Cardiac muscle cell (in vitro differentiated cells and primary cell): ENCODE measurements at places on chromosomes 11 and 22.
A peak's percentile ranks its signal among the peaks of the same experiment; 100 is the strongest.

DNA sequence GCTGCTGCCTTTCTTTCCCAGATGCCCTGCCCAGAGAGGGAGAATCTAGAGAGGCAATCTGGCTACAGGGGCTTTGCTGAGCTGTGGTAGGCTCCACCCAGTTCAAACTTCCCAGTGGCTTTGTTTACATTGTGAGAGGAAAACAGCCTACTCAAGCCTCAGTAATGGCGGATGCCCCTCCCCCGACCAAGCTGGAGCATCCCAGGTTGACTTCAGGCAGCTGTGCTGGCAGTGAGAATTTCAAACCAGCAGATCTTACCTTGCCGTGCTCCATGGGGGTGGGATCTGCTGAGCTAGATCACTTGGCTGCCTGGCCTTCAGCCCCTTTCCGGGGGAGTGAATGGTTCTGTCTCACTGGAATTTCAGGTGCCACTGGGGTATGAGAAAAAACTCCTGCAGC is 12.2 kb downstream of the BDNF start:
- no peak for DNase-seq

GRCh38 chr11:74532501-74533246 is 39.1 kb upstream of the LIPT2 start:
- no peak for DNase-seq

DNA sequence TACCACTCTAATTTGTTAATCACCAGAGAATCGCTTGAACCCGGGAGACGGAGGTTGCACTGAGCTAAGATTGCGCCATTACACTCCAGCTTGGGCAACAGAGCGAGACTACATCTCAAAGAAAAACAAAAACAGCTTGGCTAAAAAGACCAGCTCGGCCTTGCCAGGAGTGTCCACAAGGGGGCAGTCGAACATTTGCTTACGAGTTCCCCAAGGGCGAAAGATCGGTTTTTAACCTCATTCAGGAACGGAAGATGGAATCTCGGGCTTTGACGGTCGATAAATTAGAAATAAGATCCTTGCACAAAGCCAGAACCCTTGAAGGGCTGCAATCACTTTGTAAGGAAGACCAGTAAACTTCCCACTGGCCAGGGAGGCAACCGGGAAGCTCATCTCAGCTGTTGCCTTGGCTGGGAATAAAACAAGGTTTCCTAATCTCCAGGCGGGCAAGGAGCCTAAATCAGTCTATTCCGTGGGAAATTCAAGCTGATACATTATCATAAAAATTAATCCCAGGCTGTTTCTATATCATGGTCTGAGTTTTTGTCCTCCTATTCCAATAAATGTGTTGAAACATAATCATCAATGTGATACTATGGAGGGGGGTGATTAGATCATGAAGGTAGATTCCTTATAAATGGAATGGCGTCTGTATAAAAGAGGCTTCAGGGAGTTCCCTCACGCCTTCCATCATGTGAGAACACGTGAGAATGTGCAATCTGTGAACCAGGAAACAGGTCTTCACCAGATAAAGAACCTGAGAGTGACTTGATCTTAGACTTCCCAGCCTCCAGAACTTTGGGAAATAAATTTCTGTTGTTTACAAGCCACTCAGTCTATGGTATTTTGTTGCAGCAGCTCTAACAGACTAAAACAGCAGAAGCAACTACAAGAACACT is 14.9 kb upstream of the SLC29A2 start:
- DNase-seq, result peak; percentile 90

DNA sequence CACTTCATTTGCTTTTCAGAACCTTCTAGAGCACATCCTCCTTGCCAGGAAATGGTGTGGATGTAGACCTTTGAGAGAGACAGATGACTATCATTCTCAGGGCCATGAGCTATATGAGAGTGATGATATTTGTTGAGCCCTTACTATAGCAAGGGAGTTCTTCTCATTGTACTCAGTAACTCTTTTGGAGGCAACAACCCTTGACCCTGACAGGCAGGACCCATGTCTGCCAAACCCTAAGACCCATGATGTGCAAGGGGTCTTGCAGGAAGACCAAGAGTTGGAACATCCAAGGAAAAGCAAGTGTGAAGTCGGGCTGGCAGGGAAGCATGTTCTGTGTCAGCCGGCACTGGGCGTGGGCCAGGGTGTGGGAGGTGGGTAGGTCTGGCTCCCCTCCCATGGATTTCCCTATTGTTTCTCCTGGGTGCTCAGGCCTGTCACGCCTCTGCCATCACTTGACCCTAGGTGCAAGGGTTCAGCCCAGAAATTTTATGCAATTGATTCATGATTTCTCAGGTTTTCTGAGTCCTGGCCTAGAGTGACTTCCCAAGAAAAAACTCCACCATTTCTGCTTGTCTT is 1.2 kb downstream of the FOLR3 start:
- DNase-seq, result no peak

DNA sequence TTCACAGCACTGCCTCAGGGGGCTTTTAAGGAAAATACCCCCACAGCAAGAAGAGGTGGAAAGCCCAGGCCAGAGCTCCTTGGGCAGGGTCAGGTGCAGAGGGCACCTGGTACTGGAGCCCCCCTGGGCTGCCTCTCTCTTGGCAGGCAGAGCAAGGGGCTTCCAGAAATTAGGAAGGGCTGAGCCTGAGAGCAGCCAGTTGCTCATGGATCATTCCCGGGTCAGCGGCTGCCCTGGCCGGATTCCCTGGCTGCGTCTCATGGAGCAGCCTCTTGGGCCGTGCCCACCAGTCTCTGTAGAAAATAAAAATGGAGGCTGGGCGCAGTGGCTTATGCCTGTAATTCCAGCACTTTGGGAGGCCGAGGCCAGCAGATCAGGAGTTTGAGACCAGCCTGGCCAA is 10.3 kb upstream of the OMP start:
- DNase-seq, result no peak

DNA sequence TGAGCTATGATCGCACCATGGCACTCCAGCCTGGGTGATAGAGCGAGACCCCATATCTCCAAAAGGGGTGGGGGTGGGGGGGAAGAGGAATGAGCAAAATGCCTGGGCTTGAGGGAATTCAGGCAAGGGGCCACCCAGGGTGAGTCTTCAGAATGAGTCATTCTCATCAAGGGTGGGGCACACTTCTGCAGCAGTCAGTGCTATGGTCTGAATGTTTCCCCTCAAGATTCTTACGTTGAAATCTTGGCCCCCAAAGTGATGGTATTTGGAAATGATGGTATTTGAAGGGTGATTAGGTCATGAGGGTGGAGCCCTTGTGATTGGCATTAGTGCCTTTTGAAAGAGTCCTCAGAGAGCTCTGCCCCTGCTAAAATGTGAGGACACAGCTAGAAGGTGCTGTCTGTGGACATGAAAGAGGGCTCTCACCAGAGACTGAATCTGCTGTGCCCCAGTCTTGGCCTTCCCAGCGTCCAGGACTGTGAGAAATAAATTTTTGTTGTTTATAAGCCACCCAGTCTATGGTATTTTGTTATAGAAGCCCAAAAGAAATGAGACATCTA is 86.4 kb upstream of the THY1 start:
- peak; percentile 46 for DNase-seq

GRCh38 chr11:76638270-76639197 is 32.0 kb downstream of the LRRC32 start:
- DNase-seq, result no peak

DNA sequence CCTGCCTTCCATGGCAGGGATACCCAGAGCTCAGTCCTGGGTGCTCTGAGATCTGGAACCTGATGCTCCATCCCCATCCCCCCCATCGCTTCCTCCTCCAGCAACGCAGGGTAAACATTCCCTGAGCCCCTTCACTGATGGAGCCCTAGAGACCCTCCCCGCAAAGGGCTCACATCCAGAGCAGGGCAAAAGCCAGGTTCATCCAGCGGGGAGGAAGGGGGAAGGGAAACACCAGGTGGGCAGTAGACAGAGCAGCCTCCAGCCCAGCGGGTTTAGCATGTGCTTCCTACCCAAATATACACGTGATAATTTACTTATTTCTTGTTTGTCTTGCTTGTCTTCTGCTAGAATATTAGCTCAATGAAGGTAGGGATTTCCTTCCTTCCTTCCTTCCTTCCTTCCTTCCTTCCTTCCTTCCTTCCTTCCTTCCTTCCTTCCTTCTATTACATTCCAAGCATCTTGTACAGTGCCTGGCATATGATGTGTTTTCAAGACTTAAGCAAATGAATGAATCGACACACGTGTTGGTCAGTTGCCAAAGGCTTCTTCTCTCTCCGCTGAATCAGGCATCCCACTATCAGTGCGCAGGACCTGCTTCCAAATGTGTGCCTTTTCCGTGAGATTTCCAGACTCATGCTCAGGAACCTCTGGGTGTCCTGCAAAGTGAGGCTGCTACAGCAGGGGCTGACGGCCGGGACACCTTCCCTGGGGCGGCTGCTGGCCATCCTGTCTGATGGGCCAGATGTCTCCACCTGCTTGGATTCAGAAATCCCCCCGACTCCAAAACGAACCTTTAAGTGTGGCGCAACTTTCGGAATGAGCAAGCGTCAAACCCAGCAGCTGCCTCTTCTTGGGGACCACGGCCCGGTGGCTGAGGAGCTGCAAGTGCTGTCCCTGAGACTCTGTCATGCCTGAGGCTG is 955.1 kb downstream of the BRD1 start:
- no peak for DNase-seq

DNA sequence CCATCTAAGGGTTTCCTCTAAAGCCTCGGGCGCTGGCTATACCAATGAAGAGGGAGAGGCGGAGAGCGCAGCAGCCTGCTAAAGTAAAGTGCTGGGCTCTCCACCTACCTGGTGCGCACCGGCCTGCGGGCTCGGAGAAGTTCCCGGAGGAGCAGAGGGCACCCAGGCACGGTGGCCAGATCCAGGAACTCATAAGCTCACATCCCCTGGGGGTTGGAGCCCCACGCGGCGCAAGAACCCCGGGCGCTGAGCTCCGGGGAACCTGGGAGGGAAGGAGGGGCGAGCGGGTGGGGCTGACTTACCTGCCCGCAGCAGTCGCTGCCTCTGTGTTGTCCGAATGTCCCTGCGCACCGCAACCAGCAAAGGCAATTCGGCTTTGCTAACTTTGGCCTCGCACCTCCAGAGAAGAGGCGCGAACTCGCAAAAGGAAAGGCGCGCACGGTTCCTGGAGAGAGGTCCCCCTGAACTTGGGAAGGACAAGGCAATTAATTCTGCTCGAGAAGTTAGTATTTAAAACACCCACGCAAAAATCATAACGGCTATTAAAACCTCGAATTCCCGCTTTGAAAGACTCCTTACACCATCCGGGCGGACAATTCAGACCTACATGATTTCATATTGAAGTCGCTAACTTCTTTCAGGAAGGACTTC is 127.6 kb upstream of the C11orf58 start:
- DNase-seq, result peak; percentile 19

DNA sequence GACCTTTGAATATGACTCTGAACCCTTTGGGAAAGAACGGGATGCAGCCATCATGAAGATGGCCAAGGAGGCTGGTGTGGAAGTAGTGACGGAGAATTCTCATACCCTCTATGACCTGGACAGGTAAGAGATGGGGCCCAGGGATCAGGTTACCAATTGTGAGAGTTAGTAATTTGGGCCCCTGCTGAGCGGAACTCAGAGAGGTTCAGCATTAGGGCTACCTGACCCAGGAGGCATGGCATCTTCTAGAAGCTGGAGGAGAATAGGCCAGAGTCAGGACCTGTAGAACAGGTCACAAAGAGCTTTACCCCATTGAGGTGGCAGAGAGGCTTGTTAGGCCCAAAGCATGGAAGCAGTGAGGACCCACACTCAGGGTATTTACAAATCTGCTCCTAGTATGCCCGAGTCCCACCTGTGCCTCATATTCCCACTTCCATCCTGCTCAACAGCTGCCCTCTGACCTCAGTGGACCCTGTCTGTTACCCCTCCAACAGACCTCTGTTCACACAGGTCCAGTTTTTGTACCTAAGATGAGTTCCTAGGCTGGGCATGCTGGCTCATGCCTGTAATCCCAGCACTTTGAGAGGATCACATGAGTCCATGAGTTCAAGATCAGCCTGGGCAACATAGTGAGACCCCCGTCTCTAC is 11.6 kb downstream of the CRY2 start:
- DNase-seq, result no peak

DNA sequence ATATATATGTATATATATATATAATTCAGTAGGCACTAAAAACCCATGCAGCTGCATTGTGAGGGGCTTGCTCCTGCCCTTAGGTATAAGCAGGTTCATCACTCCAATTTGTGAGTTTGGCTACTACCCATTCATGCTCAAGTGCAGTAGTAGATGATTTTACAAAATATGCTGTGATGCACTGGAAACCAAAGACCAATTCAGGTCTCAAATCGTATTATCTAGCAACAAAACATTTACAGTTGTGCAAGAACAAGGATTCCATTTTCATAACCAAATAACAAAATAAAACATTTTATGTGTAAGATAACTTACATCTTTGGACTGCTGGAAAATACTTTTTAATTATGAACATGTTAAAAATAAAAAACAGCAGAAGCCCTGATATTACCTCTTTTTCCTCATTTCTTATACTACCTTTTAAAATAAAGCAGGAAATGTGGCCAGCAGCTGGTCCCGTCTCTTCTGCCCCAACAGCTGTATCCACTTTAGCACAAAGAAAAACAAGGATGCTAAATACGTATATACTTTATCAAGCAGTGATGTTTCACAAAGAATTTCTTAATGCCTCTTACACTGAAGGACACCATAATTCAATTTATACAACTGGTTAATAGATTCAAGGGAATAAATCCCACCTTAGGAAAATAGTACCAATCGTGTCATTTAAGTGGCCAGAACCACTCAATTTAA is 2.8 kb downstream of the CREBZF start:
- peak; percentile 32 for DNase-seq

- no peak for DNase-seq
Observed at GRCh38 chr11:11400635-11401232, 47.7 kb upstream of the CSNK2A3 start.

GRCh38 chr11:62577046-62577714 is 3.5 kb upstream of the EEF1G start:
- peak; percentile 58 for DNase-seq
